Cortex of kidney (tissue), 1 donor: ENCODE measurements at places on chromosomes 12 and 14.

DNA sequence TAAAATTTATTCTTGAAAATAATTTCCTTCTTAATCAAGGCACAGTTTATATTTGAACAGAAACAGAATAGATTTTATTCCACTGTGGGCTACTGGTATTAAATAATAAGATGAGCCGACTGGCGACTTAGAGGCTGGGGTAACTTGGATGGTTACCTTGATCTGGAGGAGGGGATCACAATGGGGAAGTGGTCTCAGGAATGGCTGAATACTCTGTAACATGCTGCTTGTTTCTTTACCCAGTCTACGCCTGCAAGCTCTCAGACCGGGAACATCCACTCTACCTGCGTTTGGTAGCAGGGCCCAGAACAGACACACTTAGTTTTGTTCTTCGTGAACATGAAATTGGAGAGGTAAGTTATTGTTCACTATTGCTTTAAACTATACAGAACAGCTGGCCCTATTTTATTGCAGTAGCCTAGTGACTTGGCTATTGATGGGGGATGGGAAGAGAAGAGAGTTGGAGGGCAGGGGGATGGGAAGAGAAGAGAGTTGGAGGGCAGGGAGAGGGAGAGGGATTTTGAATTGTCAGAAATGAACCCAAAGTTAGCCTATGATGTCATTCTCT is 67.9 kb downstream of the GNS start:
- no peak for DNase-seq

GRCh38 chr12:120381752-120382419 is 12.9 kb upstream of the MSI1 start:
- no peak for DNase-seq

GRCh38 chr14:20415782-20416206 is 2.5 kb upstream of the TEP1 start:
- DNase-seq = no peak

- no peak for DNase-seq
Measured at GRCh38 chr12:84822525-84822924, 90.1 kb downstream of the SLC6A15 start.

DNA sequence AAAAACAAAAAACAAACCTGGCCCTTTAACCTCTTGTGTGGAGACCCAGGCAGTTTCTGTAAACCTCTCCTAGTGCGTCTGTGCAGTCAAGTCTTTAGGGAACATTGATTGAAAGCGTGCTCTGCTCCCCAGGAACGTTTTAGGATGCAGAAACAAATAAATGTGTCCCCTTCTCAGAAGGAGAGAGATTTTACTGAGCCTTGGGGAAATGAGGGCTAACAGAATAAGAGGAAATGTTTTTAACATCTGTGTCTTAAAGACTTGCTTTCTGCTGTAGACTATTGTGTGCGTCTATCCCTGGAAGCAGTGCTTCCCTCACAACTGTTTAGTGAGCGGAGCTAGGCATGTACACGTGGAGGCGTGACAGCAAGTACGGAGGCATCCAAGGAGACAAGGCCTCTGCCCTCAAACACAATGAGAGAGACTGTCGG is 54.3 kb downstream of the TECPR2 start:
- no peak for DNase-seq

- DNase-seq = no peak
Measured at GRCh38 chr12:1629338-1630132, 504 bp downstream of the WNT5B start.

DNA sequence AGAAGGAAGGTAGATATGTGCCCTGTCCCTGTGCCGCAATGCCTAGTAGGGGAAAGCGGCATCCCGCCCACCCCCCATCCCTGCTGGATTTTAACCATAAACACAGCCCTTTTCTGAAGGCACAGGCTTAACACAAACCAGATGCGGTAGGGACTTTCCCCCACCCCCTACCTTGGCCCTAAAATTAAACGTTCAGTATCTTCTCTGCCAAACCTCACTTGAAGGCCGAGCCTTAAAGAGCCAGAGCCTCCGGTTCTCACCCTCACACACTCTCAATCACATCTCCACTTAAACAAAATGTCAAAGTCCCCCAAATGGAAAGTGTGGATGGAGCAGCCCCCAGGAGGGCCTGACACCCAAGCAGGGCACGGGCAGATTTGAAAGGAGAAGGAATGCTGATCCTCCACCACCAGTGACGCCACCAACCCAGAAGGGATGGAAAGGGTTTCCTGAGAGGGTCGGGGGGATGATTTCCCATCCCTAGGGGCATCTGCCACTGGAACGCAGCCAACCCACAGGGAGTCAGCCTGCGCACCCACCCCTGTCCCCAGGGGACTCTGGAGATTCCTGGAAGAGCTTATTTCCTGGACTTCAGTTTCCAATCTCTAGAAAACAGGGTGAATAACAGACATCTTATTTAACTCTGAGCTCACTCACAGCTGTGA is 26.4 kb downstream of the ACTN1 start:
- DNase-seq = no peak

- no peak for DNase-seq
Measured at GRCh38 chr14:77040741-77041653, 12.5 kb upstream of the IRF2BPL start.

GRCh38 chr12:2198005-2198501 is 145.3 kb downstream of the CACNA1C start:
- DNase-seq = no peak

- DNase-seq = no peak
Measured at GRCh38 chr12:108567406-108568337, 5.3 kb downstream of the ISCU start.

GRCh38 chr12:11716794-11717518 is 67.5 kb downstream of the ETV6 start:
- no peak for DNase-seq

DNA sequence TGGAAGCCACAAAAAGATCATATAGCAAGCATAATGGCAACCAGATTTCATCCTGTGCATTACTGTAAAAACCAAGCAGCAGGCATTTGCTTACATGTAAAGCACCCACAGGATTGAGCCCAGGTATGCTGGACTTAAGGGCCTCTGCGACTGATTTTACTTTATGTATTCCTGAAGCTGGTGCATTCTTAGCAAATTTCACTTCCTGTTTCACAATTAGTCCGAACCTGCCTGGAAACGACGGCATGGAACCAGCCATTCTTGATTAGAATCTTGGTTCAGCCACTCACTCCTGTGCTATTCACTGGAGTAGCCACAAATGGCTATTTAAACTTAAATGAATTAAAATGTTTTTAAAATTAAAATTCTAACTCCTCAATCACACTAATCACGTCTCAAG is 239.2 kb downstream of the NUAK1 start:
- DNase-seq = no peak

DNA sequence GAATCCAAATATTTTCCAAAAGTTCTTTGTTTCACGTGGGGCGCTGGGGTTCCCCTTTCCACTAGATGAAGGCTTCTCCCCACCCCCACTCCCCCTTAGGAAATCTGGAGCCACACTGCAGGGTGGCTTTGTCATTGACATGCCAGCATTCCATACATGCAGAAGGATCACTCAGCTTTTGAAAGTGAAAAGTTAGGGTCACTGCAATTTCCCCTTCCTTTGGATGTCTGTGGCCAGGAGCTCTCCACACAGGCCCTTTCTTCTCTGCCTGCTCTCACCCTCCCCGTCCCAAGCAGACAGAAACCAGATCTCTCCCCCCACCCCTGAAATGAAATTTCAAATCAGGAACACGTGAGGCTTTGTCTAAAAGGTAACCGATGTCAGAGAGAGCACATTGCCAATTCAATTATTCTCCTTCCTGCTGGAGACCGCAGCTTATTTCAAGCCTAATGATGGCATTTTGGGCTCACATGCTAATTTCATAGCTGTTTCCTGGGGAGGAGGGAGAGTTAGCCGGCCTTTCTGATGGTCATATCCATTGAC is 153.9 kb upstream of the RFLNA start:
- no peak for DNase-seq

- no peak for DNase-seq
Measured at GRCh38 chr12:3262470-3262869, 185.3 kb downstream of the TSPAN9 start.

GRCh38 chr14:52129721-52130120 is 60.9 kb upstream of the NID2 start:
- no peak for DNase-seq

GRCh38 chr14:92937051-92937937 is 14.3 kb downstream of the CHGA start:
- no peak for DNase-seq

- DNase-seq = no peak
Measured at GRCh38 chr12:57476162-57476992, 3.3 kb downstream of the ARHGAP9 start.

DNA sequence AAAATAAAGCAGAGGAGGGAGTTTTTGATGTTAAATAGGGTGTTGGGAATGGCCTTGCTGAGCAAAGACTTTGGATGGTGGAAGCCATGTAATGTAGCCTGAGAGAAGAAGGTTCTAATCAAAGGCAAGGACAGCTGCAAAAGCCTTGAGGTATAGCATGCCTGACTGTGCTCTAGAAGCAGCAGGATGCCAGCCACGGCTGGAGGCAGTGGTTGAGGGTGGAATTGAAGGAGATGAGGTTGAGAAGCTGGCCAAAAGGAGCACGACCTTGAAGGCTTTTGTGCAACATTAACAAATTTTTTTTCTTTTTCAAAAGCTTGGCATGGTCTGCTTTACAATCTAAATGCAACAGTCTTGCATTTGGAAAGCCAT is 42.3 kb upstream of the CSRP2 start:
- no peak for DNase-seq

DNA sequence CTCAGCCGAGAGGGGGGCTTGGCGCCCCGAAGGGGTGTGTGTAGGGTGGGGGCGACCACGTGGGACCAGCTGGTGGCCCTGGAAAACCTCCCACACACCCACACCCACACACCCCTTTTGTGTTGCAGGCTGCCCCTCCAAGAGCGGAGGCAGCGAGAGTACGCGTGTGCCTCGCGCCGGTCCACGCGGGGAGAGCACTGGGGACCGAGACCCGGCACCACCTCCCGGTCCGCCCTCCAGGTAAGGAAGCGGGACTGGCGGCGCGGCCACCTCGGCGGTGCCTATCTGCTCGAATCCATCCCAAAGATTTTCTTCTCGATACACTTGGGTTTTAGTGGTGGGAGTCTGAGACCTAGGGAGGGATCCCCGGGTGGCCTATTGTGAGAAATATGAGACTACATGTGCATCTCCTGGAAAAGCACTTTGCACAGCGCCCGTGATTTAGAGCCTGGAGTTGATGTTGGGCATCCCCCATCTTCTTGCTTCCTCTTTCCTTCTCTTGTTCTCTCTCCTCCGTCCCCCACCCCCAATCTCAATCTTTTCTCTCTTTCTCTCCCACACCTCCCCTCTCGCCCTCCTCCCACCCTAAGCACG is 393 bp downstream of the SYT1 start:
- DNase-seq = no peak

- no peak for DNase-seq
Measured at GRCh38 chr14:81555684-81556083, 22.0 kb upstream of the SEL1L start.

- DNase-seq = no peak
Measured at GRCh38 chr14:73339846-73340595, 102.7 kb downstream of the PAPLN start.

GRCh38 chr12:57772429-57773322 is at the start of gene EEF1AKMT3:
TSS of gene EEF1AKMT3 (plus strand) at chr12:57772614. CDS start at chr12:57772725, 111 bp downstream.
- DNase-seq = no peak

- no peak for DNase-seq
Measured at GRCh38 chr14:77142005-77142800, 612 bp upstream of the ZDHHC22 start.

DNA sequence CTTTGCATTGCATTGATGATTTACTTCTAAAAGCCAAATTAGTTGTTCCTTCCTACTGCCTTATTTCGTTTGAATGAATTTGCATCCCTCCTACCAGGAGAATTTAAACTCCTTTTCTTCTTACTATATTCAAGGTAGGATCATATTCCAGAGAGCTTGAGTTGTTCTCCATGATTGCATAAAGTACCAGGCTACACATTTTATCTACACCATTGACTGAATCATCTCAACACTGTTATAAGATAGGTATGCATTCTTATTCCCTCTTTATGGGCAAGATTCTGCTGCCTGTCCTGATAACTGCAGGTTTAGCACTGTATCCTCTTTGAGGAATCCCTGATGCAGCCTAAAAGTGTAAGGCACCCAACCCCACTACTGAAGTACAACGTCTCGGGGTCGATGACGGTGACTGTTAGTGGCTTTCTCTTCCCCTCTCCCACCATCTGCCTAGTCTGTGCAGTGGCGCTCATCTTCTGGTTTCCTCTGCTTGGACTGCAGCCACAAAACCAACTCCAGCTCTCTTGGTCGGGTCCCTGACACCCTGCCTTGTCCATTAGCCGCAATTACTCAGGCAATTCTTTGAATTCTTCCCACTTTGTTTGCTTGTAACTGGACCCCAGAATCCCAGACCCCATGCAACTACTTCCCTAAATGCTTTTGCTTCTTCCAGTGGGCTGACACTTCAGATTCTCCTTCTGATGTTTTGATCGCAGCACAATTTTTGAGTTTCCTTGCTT is 44.4 kb upstream of the STXBP6 start:
- no peak for DNase-seq

- DNase-seq = no peak
Measured at GRCh38 chr12:68565391-68565903, 45.3 kb upstream of the RAP1B start.

GRCh38 chr12:1591034-1591433 is 3.3 kb downstream of the FBXL14 start:
- DNase-seq = no peak

DNA sequence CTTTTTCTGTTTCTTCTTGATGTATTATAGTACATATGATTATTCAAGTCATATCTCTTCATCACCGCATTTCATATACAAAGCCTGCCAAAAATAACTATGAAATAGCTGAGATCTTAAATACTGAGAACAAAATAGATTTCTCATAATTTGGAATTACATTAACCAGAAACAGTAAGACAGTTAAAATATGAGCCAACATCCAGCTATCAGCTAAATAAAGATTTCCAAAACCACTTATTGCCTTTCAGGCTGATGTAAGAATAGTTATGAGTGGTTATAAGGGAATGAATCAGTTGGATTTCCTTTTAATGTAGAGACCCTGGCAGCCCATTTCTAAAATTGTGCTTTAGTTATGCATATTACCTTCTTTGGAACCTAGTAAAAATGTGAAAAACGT is 47.4 kb downstream of the TMEM117 start:
- DNase-seq = no peak

DNA sequence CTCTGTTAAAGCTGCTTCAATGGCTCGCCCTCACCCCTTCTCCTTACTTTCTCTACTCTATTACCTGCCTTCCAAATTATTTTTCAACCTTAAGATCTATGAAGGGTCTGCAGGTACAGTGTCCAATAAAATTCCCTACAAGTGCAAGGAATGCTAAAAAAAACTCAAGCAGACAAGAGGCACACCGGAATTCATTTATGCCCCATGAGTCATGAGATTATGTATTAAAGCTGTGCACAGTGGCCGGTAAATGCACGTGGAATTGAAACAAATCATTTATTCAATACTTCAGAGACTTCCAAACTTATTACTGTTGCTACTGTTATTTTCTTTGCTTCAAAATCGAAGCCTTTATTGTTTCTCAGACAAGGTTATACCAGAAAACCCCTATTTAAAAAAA is 68.4 kb downstream of the ST8SIA1 start:
- DNase-seq = no peak

DNA sequence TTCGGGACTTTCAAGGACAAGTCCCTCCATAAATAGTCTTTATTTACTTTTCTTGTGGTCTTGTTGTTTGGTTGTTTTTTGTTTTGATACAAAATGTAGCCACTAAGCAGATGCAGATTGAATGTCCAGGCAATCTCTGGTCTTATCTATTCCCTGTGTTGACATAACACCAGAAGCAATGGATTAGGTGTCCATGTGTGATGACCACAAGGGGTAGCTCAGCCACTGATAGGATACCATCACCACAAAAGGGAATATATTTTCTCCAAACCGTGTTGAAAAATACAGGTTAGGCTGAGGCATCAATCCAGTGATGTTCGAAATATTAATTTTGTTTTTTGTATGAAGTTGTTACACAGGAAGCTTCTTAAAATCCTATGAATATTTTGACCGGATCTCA is 196.3 kb downstream of the EPS8 start:
- no peak for DNase-seq
